ENCODE measurements at places on chromosomes 3 and 15. TPM values are rescaled to one million over a fixed set of nuclear protein-coding genes. Genes with fewer than 3 reads are reported as not detected.

The C3orf49 gene
- polyA plus RNA-seq = 0.54 TPM

GRCh38 chr15:89654847-89655805 lies at the start of gene KIF7:
TSS of gene KIF7 (minus strand) at chr15:89655467. CDS start at chr15:89652930, 2,537 bp downstream.
- DNase-seq = peak; percentile 44

- DNase-seq = no peak
Measured at GRCh38 chr15:71344316-71344715, 229.0 kb downstream of the THSD4 start.

The MFGE8 gene
- polyA plus RNA-seq = 86.8 TPM

The GCHFR gene
- polyA plus RNA-seq = 59.2 TPM

DNA sequence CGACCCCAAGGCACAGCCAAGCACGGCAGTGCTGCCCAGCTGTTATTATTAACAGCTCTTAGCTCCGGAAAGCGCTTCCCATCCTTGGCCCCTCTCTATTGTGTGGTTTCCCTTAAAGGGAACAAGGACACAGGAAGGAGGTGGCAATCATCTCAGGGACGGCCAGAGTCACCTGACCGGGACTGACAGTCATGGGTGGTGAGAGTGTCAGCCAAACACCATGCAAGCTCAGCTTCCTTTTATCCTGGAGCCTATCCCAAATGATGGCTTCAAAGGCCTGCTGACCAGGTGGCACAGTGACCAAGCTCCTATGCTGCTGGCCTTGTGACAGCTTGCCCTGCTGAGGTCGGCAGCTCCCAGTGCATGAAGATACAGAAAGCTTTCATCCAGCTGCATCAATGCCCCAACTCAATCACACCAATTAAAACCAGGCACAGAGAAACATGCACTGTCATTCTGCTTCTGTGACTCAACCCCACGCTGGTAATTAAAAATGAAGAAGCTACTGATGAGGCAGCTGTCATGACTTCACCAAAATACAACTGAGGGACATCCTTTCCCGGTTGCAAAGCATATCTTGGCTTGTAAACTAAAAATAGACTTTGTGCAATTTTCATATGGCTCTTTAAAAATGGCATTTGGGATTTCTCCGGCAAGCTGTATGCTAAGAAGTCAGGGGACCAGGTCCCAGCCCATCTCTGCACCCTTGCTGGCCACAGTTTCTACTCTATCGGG lies 34.0 kb downstream of the PCSK6 start:
- DNase-seq = no peak

DNA sequence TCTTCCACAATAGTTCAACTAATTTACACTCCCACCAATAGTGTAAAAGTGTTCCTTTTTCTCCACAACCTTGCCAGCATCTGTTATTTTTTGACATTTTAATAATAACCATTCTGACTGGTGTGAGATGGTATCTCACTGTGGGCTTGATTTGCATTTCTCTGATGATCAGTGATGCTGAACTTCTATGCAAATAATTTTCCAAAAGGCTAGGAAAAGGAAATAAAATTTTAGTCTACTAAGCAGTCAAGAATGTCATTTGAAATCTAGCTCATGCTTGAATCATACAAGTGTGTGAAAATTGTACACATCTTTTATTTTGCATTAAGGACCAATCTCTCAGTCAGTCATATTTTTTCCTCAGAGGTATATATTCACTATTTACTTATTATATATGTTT lies 101.7 kb upstream of the UBP1 start:
- DNase-seq = no peak

The LRRC31 gene
- polyA plus RNA-seq = 0.27 TPM
